ENCODE measurements at places on chromosomes 7 and 10.
A peak's percentile ranks its signal among the peaks of the same experiment; 100 is the strongest.

DNA sequence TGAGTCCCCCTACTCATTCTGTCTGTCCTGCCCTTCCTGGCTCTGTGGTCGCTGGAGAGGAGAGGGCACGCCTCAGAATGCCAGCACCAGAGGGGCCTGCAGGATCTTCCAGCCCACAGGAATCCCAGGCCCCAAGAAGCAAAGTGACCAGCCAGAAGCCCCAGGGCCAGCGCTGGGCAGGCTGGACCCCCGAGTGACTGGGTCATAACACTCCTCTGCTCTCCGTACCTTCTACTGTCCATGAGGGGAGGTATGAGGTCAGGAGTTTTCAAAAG, 102.6 kb upstream of the GPR26 start:
- DNase-seq = no peak

DNA sequence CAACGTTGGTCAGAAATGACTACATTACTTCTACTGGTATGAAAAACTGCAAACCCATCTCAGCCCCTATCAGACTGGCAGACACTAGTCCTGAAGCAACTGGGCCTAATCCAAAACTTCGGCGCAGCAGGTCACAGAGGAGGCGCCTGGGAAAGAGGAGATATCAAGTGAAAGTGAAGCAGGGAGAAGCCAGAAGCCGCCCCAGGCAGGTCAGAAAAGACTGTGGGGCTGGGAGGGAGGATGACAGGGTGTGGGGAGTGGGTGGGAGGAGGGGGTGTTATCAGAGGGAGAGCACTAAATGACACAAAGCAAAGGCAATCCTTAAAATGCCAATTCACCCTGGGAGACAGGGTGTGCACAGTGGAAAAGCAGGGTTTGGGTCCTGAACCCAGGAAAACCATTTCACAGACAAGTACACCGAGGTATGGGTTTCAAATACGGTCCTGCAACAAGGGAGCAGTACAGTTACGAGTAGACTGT, 731 bp downstream of the CHCHD3 start:
- DNase-seq = no peak

- DNase-seq = no peak
Measured at GRCh38 chr10:56561336-56561735, 200.3 kb upstream of the ZWINT start.

DNA sequence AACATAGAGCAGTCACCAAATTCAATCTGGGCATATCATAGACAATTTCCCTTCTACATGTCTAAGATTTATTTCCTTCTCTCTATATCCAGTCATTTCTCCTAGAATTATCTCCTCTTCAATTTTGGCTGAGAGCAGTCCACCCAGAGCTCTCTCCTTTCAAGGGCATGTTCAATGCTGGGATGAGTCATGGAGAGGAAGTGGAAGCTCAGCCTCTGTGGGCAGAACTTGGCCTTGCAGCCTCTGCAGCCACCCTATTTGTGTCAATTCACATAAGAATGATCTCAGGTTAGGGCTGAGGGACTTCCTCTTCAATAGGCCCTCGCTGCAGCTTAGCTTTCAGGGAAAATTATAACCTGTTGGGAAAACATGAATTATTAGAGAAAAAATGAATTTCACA, 560.8 kb downstream of the POM121L12 start:
- no peak for DNase-seq

- no peak for DNase-seq
Measured at GRCh38 chr7:155762655-155763054, 49.6 kb downstream of the SHH start.

DNA sequence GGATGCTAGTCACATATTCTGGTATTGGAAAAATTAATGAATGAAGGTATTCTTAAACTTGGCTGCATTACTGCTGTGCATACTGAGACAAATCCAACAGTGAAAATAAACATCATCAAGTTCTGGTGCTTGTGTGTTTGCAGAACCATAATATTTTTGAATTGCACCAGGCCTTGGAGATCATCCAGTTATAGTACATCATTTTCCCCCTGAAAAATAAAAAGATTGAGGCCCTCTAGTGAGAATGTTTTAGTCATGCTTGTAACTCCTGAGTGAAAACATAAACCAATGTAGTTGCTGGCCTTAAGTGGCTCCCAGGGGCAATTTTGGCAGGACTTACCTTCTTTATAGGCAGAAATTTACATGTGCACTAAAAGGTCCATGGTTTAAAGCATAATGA, 218.8 kb upstream of the TMEM229A start:
- no peak for DNase-seq

GRCh38 chr7:149377386-149377785, 83.5 kb downstream of the ZNF777 start:
- DNase-seq = no peak

- DNase-seq = no peak
Measured at GRCh38 chr7:70733090-70733489, 398.9 kb upstream of the GALNT17 start.

DNA sequence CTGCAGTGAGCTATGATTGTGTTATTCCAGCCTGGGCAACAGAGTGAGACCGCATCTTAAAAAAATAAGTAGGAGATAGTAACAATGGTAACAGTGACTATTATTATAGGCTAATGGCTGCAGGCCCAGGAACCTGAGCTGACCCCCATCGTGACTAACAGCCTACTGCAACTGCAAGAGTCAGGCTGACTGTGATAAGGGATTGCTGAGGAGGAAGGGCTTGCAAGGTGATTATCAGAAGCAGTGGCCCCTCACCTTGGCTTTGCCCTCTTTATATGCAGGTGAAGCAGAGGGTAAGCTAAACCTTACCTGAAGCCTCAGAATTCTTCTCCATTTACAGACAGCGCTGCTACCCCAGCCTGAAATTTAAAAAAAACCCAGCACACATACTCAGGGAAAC, 83.9 kb upstream of the SDK1 start:
- DNase-seq = no peak

GRCh38 chr10:132422903-132423825, 26.2 kb downstream of the PWWP2B start:
- peak; percentile 65 for DNase-seq

Data from GM20000 (cell line).